Stimulated activated naive CD4-positive, alpha-beta T cell treated with Interleukin-2 at 50 U/mL for 16 hours (primary cell): ENCODE measurements at places on chromosomes 2 and 18.

GRCh38 chr18:32899819-32900218 is 127.0 kb upstream of the KLHL14 start:
- no peak for DNase-seq

DNA sequence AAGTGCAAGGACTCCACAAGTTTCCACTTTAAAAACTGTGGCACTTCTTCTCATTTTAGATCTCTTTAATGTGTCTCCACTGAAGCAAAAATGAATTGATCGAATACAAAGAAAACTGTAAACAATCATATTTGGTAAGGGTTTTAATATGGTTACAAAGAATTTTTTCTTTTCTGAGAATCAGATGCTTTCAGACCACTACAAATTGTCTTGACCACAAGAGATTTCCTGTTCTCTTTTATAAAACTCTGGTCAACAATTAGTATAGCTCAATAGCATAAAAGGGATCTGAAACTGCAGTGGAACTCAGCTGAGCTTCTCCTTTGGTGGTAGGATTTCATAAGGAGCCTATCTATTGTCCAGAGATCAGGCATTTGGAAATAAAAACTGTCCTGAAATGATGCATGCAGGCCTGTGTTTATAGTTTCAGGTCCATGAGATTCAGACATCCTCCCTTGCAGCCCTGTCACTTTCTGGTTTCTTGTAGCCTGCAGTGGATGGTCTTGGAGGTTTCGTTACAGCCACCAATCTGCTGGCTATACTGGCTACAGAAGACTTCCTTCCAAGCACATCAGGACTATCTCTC is 120.0 kb downstream of the DOCK10 start:
- no peak for DNase-seq

- DNase-seq = no peak
Measured at GRCh38 chr2:223306371-223306770, 254.4 kb downstream of the KCNE4 start.

- no peak for DNase-seq
Measured at GRCh38 chr2:119536707-119537106, 7.5 kb upstream of the CFAP221 start.

GRCh38 chr2:121907928-121908327 is 152.5 kb downstream of the TSN start:
- DNase-seq = no peak

DNA sequence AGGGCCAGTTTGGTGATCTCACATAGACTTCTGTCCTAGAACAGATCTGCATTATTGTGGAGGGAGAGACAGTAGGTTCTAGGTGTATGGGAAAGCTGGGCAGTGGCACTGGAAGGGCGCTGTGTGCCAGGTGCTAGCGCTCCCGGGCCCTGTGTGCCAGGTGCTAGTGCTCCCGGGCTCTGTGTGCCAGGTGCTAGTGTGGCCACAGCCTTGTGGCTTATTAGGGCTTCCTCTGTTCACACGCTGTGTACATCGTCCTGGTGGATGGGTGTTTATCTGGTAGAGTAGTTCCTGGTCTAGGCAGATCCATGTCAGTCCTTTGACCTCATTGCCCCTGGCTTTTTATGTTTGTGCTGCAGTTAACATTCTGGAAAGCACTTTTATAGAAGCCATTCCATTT is 263.4 kb downstream of the AGAP1 start:
- no peak for DNase-seq

GRCh38 chr2:174106736-174107135 is 141.6 kb upstream of the SP3 start:
- no peak for DNase-seq

DNA sequence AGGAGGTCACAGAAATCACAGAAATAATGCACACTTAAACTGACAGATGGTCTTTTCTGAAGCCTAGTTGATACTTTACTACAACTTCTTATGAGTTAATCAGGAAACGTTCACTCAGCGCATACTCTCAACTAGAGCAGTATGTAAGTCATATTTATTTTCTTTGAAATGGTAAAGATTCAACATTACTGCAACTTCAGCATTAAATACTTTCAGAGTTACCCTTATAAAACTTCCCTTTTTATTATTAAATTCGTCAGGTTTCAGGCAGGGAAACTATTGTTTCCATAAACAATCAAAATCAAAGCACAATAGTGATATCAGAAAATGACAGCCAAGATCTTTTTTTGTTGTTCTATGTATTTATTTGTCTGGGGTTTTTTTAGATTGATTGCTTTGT is 222.6 kb upstream of the RND3 start:
- DNase-seq = no peak
